Right atrium auricular region (tissue), 2 donors: ENCODE measurements at places on chromosomes 5 and 9.
A peak's percentile ranks its signal among the peaks of the same experiment; 100 is the strongest.

GRCh38 chr5:98319299-98320011, 454.0 kb upstream of the RGMB start:
- H3K36me3 ChIP-seq, result no peaks in the 10 kb centered on the region
- H3K4me3 ChIP-seq, result no peak overlapping the region
- no peak for DNase-seq
- no peak overlapping the region for H3K27ac ChIP-seq
- no peaks in the 10 kb centered on the region for H3K4me1 ChIP-seq

- no peak overlapping the region for H3K27ac ChIP-seq
- no peaks in the 10 kb centered on the region for H3K27me3 ChIP-seq
- H3K4me3 ChIP-seq, result no peak overlapping the region
- DNase-seq, result no peak
- no peaks in the 10 kb centered on the region for H3K4me1 ChIP-seq
Measured at GRCh38 chr5:1792842-1793266, 6.8 kb downstream of the MRPL36 start.

DNA sequence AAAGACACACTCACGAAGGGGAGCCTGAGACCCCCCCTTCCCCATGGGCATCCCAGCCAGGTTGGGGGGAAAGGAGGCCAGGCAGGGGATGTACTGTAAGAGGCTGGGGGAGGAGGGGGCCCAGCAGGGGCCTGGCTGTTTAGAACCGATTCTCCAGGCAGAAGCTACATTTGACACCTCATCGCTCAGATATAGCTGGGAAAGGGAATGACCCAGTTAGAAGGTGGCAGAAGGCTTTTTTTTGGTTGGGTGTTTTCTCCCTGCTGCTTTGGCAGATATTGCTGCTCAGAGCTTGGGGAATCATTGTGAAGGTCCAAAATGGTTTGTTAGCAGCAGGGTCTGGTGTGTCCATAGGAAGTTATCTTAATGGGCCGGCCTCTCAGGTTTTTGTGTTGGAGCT, 6.0 kb downstream of the CDX1 start:
- H3K27me3 ChIP-seq, result no peaks in the 10 kb centered on the region
- H3K4me3 ChIP-seq, result no peak overlapping the region
- DNase-seq, result no peak
- H3K36me3 ChIP-seq, result no peaks in the 10 kb centered on the region

GRCh38 chr9:114184071-114184470, 28.7 kb downstream of the COL27A1 start:
- DNase-seq, result no peak
- peaks cover 38% of the 10 kb centered on the region for H3K4me1 ChIP-seq
- no peaks in the 10 kb centered on the region for H3K27me3 ChIP-seq
- no peaks in the 10 kb centered on the region for H3K36me3 ChIP-seq
- no peak overlapping the region for H3K27ac ChIP-seq

GRCh38 chr5:141596867-141597266, 21.9 kb downstream of the DIAPH1 start:
- no peaks in the 10 kb centered on the region for H3K4me1 ChIP-seq
- no peaks in the 10 kb centered on the region for H3K36me3 ChIP-seq
- DNase-seq, result no peak
- H3K27me3 ChIP-seq, result no peaks in the 10 kb centered on the region

GRCh38 chr9:128296340-128297220, 20.5 kb downstream of the SWI5 start:
- no peaks in the 10 kb centered on the region for H3K27me3 ChIP-seq
- DNase-seq, result no peak
- H3K27ac ChIP-seq, result no peak overlapping the region
- H3K36me3 ChIP-seq, result no peaks in the 10 kb centered on the region
- no peaks in the 10 kb centered on the region for H3K4me1 ChIP-seq
- H3K4me3 ChIP-seq, result no peak overlapping the region

DNA sequence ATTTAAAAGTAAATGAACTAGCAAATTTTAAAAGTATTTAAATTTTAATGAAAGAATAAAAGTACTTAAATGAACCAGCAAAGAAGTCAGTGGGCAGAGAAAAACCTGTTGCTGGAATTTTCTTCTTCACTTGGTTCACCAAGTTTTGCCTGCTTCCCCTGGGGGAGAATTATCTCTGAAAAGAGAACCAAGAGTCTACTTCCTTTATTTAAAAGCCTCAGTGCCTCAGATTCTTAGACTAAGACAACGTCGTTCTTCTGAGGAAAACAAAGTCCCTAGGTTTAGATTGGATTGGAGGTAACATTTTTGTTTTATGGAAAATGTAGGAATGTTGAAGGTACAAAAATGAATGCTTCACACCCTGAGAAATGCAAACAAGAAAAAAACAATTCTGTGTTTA, 7.4 kb upstream of the KLF4 start:
- no peak overlapping the region for H3K4me3 ChIP-seq
- no peaks in the 10 kb centered on the region for H3K4me1 ChIP-seq
- no peak overlapping the region for H3K27ac ChIP-seq
- DNase-seq, result no peak
- H3K27me3 ChIP-seq, result no peaks in the 10 kb centered on the region

DNA sequence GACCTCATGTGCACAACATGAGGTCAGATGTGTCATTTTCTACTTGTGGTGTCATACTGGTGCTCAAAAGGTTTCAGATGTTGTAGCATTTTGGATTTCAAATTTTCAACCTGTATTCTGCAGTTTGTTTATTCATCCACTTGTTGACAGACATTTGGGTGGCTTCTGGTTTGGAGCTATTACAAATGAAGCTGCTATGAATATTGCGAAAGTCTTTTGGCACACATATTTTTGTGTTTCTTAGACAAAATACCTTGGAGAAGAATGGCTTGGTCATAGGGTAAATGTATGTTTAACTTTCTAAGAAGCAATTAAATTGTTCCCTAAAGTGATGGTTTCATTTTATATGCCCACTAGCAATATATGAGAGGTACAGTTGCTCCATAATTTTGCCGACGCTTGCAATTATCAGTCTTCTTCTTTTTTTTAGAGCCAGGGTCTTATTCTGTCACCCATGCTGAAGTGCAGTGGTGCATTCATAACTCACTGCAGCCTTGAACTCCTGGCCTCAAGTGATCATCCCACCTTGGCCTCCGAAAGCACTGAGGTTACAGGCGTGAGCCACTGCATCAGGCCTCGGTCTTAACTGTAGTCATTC, 70.7 kb upstream of the TRPC7 start:
- H3K4me3 ChIP-seq, result no peak overlapping the region
- no peaks in the 10 kb centered on the region for H3K4me1 ChIP-seq
- no peak overlapping the region for H3K27ac ChIP-seq
- H3K27me3 ChIP-seq, result no peaks in the 10 kb centered on the region

GRCh38 chr9:134929193-134930158, 11.8 kb upstream of the FCN1 start:
- no peak overlapping the region for H3K4me3 ChIP-seq
- no peaks in the 10 kb centered on the region for H3K27me3 ChIP-seq
- DNase-seq, result peak; percentile 67
- H3K27ac ChIP-seq, result no peak overlapping the region
- no peaks in the 10 kb centered on the region for H3K4me1 ChIP-seq
- H3K36me3 ChIP-seq, result no peaks in the 10 kb centered on the region

DNA sequence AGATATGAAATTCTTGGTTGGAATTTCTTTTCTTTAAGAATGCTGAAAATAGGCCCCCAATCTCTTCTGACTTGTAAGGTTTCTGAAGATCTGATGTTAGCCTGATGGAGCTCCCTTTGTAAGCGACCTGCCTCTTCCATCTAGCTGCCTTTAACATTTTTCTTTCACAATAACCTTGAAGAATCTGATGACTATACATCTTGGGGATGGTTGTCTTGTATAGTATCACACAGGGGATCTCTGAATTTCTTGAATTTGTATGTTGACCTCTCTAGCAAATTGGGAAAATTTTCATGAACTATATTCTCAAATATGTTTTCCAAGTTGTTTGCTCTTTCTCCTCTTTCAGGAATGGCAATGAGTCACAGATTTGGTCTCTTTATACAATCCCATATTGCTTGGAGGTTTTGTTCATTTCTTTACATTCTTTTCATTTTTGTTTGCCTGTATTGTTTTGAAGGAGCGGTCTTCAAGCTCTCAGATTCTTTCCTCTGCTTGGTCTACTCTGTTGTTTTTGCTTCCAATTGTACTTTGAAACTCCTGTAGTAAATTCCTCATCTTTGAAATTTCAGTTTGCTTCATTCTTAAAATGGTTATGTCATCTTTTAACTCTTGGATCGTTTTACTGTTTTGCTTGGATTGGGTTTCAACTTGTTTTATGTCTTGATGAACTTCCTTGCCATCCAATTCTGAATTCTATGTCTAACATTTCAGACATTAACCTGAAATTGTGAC, 245.2 kb upstream of the TARS1 start:
- H3K27me3 ChIP-seq, result no peaks in the 10 kb centered on the region
- H3K4me3 ChIP-seq, result no peak overlapping the region
- H3K36me3 ChIP-seq, result no peaks in the 10 kb centered on the region
- H3K4me1 ChIP-seq, result no peaks in the 10 kb centered on the region

DNA sequence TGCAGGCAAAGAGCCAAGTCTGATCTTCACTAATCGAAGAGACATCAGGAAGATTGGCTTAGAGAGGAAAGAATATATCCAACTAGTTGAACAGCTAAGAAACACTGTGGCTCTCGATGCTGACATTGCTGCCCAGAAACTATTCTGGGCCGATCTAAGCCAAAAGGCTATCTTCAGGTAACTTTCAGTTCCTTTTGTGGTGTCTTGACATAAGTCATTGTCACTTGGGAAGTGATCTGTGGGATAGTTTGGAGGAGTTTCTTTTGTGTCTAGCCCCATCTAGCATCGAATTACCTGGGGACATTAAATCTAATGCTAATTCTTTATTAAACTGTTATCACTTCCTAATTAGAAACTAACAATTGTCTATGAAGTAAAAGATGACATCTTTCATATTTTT, 24.0 kb downstream of the VLDLR start:
- H3K4me3 ChIP-seq, result no peak overlapping the region
- H3K27me3 ChIP-seq, result no peaks in the 10 kb centered on the region
- H3K4me1 ChIP-seq, result no peaks in the 10 kb centered on the region
- no peak overlapping the region for H3K27ac ChIP-seq
- DNase-seq, result no peak

GRCh38 chr5:30765227-30765626, 428.3 kb upstream of the CDH6 start:
- H3K27ac ChIP-seq, result no peak overlapping the region
- no peak for DNase-seq
- H3K27me3 ChIP-seq, result no peaks in the 10 kb centered on the region
- H3K36me3 ChIP-seq, result no peaks in the 10 kb centered on the region
- no peaks in the 10 kb centered on the region for H3K4me1 ChIP-seq
- no peak overlapping the region for H3K4me3 ChIP-seq

DNA sequence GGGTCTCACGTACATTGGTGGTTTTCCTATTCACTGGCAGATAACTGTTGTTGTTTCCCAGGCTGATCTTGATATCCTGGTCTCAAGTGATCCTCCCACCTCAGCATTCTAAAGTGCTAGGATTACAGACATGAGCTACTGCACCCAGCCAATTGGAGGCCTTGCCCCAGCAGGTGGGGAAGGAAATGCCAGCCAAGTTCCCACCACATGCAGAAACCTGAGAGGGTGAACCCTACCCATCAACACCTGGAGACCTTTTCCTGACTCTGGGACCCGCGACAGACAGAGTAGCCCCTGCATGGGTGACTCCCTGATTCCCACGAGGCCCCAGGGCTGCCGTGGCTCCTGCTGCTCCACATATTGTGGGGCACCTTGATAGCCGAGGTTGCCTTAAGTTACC, 107.7 kb downstream of the GDA start:
- no peak overlapping the region for H3K4me3 ChIP-seq
- H3K4me1 ChIP-seq, result no peaks in the 10 kb centered on the region
- H3K27me3 ChIP-seq, result no peaks in the 10 kb centered on the region
- H3K27ac ChIP-seq, result no peak overlapping the region
- DNase-seq, result no peak
